ENCODE measurements at places on chromosomes 6 and 20.

GRCh38 chr20:48187851-48188250 lies 402.6 kb upstream of the SULF2 start:
- DNase-seq, result no peak

GRCh38 chr20:10524034-10524476 lies 89.0 kb downstream of the SLX4IP start:
- DNase-seq, result no peak

DNA sequence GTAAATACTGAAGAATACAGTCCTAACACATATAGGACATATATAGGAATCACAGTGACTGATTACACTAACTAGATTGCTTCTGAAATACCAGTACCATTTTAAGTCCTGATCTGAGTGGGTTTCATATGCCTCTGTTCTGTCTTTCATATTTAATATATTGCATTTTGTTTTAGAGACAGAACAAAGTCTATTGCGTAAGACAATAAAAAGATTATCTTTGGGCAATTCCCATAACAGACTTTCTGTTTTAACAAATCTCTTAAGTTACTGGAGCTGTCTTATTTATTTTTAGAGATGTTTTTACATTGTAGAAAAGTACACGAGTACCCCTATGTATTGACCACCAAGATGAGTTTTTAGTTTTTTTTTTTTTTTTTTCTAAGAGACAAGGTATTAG lies 29.6 kb downstream of the ANKRD6 start:
- no peak for DNase-seq

DNA sequence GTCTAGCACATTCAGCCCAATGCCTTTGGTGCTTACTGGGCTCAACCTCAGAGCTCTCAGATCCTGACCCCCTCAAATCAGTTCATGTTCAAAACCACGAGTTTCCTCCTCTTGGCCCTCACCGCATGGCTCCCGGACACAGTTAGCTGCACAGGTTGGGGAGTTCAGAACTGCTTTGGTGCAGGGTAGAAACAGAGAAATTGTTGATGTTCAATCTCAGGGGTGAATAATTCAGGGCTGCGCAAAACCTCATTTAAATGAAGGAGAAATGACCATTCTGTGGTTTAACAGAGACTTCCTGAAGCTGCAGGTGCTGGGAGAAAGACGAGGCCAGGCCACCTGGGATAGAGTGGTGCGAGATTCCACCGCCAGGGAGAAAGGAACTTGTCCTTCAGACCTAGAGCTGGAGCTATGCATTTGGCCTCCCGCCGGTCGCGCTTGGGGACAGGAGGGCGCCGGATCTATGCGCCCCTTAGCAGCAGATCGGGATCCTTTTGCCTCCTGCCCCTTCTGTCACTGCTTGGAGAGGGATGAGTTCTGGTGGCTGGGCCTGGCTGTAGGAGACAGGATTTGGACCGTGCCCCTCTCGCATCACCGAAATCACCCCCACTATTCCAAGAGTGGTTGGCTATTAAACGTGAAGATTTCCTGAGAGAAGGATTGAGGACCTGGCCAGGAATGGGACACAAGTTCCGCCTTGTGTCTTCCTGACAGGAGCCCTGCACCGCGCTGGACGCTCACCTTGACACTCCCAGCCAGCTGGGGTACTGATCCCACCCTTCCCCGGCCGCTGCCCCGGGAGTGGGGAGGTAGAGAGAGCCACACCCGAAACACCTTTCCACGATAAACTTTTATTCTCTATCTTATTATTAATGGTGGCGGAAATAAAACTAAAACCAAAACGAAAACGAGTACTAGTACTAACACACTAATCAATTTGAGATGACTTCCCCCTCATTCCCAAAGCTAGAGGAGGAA lies 767 bp upstream of the PAX1 start:
- DNase-seq, result no peak

DNA sequence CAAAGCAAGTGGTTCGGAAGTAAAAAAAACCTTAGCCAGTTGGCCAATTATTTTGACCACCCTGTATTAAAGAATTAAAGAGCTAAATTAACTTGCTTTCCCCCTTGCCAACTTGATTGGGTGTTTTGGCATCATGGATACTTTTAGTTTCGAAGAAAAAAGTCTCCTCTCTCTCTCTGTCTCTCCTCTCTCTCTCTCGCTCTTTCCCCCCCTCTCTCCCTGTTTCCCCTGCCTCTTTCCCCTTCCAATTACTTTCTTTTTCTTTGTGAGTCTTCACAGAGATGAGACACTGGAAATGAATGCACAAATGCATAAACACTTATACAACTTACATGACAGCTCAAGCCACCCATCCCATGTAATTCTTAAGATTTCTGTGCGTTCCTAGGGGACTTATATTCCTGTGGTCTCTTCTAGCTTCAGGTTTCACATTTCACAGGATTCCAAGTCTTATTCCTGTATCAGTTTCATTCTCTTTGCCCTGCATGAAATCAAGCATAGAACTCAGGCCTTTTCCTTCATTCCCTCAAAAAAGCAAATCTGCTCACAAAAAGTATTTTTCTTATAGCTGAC lies 32.9 kb upstream of the EYA4 start:
- DNase-seq, result peak; percentile 10

- no peak for DNase-seq
Measured at GRCh38 chr6:87534377-87535047, 55.3 kb downstream of the RARS2 start.

DNA sequence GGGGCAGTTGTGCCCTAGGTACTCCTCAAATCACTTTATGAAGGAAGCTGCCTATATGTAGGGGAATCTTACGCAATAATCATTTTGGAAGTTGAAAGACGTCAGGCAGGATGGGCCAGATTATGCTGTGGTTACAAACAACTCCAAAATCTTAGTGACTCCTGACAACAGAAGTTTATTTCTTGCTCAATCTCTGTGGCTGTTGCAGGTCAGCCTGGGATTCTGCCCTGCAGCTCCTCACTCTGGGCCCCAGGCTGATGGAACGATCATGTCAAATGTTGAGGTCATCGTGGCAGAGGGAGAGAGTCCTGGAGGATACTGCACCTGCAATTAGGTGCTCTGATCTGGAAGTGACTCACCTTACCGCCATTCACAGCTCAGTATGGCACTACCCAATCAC lies 88.4 kb downstream of the ZDHHC14 start:
- DNase-seq, result no peak

DNA sequence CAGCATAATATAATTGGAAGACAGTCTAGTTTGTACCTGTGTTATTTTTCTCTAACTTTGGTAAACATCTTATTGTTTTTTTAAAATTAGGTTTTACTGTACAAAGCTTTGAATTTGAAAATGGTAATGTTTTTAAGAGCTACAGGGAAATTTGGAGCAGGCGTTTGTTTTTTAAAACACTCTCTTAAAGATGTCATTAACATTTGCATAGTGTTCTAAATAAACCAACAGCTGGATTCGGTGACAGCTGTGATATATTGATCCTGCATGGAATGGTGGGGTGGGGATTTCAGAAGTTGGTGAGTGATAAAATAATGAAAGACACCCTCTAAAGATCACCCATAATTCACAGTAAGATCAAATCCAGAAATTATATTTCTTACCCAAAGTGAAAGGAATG lies 97.9 kb upstream of the PRL start:
- DNase-seq, result no peak

DNA sequence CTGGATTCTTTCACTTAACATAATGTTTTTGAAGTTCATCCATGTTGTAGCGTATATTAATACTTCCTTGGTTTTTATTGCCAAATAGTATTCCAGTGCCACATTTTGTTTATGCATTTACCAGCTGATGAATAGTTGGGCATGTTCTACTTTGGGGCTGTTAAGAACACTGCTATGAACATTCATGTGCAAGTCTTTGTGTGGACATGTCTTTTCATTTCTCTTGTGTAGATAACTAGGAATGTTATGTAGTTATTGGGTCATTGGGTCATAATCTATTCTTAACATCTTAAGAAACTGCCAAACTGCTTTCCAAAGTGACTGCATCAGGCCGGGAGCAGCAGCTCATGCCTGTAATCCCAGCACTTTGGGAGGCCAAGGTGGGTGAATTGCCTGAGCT lies 43.8 kb upstream of the GLP1R start:
- no peak for DNase-seq

DNA sequence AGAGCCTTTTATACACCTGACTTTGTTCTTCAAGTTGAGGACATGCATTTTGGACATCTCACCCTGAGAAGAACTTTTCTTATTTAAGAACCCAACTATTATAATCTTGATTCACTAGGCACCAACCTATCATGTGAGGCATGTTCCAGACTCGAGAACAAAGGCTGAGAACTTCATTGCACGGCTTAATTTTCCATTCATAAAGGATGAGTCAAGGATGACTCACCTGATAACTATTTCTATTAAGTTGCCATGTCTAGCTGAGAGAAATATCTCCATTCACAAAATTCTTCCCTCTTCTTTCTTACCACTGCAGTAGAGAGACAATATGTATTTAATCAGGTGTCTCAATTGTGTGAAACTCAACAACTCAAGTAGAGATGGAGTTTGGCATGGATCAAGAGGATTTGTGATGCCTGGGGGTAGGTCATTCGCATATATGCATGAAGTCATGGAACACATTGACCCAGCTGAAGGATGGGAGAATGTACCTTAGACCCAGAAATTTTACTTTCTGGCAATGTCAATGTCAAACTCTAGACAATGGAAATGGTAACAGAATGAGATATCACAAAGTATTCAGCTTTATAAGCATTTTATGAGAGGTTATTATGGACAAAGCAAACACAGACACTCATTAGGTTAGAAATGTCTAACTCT lies 208.7 kb upstream of the PRND start:
- peak; percentile 98 for DNase-seq

GRCh38 chr6:129895692-129896091 lies 34.6 kb upstream of the TMEM244 start:
- peak; percentile 72 for DNase-seq

DNA sequence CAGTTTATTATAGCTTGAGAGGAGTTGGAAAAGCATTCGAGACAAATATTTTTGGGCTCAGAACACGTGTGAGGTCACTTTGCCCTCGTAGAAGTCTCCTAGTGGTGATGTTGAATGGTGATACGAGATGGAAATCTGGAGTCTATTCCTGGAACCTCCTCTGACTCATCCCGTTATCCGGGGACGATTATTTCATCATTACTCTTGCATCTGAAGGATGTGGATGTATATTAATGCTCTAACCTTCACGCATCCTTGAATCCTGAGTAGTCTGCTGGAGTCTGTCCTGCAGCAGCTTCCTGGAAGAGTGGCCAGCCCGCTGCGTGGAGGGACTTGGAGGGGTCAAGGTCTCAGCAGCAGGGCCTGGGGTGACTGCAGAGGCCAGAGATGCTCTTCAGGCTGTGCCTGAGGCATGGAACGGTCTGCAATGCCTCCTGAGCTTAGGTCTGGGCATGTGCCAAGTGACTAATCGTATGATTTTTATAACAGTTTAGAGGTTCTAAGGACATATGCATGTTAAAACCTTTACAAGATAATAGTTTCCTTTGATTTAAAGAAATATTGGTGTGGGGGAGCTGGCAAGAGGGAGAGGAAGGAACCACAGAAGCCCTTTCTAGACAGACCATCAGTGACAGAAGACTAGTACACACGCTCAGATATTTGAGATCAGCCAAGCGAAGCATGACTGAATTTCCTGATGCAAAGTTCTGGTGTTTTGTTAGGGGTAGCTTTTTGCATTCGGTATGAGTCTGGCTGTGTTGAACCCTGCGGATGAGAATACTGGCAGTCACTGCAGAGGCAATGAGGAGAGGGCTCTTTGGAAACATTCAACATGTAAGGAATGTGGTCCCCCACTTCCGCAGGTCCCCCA lies 400.2 kb downstream of the QKI start:
- DNase-seq, result peak; percentile 93

- DNase-seq, result no peak
Measured at GRCh38 chr6:125658759-125659431, 90.5 kb upstream of the HEY2 start.

- no peak for DNase-seq
Measured at GRCh38 chr6:98831057-98831958, 3.1 kb upstream of the POU3F2 start.

DNA sequence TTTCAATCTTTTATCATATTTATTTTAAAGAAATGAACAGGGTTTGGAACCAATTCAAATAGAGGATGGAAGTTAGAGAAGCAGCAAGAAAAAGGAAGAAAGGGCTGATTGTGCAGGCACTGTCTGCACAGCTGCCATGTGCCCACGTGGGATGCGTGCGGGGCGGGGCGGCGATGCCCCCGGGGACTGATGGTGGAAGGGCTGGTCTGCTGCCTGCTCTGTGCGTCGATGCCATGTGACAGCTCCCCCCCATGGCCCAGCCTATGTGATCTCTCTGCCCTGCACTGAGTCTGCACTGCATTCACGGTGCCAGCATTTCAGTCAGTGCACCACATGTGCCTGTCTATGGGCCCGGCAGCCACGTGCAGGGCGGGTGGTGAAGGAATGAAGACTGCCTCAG lies 96.4 kb downstream of the IRF4 start:
- DNase-seq, result no peak

DNA sequence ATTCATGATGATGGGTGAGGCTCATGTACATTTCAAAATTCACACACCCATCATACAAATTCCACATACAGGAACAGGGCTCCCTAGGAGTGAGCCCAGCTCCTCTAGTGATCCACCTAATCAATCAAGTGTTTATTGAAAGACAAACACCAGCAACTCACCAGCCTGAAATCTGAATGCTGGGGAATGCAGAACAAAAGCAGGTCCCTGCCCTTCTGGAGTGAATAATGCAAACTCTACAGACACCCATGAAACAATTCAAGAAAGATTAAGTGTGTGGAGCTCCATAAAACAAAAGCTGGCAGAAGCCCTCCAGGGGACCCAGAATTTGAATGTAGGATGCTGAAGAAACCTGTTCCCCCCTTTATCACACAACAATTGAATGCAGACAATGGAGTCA lies 396.7 kb upstream of the JARID2 start:
- DNase-seq, result no peak

DNA sequence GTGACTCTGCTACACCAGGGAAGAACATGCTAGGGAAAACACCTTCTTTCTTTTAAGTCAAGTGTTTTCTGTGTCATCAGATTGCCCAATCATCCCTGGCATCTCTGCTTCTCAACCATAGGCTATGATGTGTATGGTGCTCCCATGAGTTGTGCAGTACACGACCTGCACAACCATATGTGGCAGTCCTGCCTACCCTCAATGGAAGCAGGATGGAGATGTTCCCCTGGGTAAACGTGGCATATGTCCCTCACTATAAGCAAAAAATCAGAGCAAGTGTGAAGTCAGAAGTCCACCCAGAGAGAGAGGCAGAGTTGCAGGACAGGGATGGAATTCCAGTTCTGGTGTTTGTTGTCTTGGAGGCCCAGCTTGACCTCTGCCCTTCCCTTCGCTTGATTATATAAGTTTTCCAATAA lies 10.3 kb upstream of the SNHG17 start:
- DNase-seq, result no peak

DNA sequence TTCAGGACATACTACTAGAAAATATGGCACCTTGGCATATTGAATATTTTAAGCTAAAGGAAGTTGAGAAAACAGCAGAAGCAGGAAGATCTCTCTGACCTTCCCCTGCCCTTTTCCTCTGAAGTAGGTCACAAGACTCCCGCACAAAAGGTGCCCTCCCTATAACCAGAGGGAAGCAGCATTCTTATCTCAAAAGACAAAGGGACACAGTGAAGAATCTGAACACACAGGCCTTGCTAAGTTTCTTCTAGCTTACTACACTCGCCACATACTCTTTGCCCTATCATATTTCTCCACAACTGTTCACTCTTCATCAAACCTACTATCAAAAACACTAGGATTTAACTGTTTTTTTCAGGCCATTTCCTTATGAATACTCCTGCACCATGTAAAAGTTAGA lies 151.2 kb downstream of the ELOVL4 start:
- DNase-seq, result no peak

GRCh38 chr6:41704656-41705310 lies 30.6 kb downstream of the TFEB start:
- no peak for DNase-seq

Measured in ELR (cell line).